ENCODE measurements at places on chromosomes 11 and 22.

- DNase-seq = no peak
These were observed 77.8 kb downstream of the GRIK4 start for GRCh38 chr11:120589376-120589775.

- no peak for DNase-seq
These were observed 392.5 kb downstream of the CTTN start for GRCh38 chr11:70790671-70791300.

- no peak for DNase-seq
These were observed 252.5 kb downstream of the ST3GAL4 start for GRCh38 chr11:126607776-126608541.

DNA sequence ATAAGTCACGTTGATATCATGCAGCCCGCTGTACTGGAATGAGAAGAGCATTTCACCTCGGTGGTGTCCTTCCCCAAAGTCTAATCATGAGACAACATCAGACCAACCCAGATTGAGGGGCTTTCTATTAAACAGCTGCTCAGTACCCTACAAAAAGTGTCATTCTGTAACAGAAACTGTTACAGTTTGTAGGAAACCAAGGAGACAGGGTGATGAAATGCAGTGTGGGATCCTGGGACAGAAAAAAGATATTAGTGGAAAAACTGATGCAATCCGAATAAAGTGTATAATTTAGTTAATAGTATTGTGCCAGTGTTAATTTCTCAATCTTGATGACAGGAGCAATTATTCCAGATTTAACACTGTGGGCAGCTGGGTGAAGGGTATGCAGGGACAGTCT lies 128.0 kb downstream of the MICAL2 start:
- no peak for DNase-seq

DNA sequence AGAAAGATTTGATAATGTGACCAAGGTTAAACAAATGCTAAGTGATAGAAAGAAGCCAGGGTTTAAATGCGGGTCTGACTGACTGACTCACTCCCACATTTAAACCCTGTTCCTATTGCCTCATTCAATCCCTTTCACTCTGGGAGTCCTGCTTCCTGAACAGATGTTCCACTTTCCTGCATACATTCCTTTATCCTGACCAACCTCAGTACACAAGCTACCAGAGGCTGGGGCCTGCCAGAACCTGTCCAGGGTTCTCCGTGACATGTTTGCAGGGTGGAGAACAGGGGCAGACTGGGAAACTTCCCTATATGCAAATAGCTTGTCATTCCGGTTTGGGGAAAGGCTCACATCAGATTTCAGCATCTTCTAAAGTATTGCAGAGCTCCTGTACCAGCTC lies 3.0 kb upstream of the ANKK1 start:
- peak; percentile 74 for DNase-seq

- no peak for DNase-seq
These were observed 7.5 kb downstream of the TRIM29 start for GRCh38 chr11:120130176-120130980.

GRCh38 chr11:121795174-121795573 lies 320.8 kb downstream of the BLID start:
- DNase-seq = no peak

DNA sequence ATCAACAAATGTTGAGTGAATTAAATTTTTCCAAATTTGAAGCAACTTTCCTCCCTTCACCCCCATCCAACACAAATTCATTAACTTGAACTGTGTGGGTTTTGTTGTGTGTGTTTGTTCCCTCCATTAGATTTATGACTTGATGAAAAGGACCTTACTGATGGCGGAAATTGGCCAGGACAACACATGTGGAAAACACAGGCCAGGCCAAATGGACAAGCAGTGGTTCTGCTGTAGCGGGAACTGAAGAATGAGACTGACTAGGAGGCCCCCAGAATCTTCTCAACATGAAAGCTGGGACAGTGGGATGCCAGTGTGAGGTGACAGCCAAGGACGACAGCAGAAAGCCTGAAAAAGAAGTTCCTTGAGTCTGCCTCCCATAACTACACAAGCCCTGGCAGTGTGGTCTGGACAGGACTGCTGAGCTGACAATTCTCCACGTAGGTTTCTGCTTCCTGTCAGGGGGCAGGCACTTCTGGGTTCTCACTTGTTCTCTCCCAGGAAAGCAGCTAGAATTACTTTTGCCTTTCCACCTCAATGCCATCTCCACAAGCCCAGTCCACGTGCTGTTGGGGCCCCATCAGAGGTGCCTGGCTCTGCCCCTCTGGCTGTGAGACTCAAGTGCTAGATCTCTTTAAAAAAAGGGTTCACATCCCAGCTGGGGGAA lies 94.3 kb downstream of the ETS1 start:
- DNase-seq = no peak

Data from astrocyte of the cerebellum (primary cell).